ENCODE measurements at places on chromosomes 12 and 14. TPM values are rescaled to one million over a fixed set of nuclear protein-coding genes. Genes with fewer than 3 reads are reported as not detected.

- no peak for DNase-seq
Measured at GRCh38 chr12:49332441-49332861, 4.5 kb downstream of the C1QL4 start.

GRCh38 chr14:24011051-24011450 lies 22.3 kb downstream of the DHRS4L2 start:
- DNase-seq = no peak

DNA sequence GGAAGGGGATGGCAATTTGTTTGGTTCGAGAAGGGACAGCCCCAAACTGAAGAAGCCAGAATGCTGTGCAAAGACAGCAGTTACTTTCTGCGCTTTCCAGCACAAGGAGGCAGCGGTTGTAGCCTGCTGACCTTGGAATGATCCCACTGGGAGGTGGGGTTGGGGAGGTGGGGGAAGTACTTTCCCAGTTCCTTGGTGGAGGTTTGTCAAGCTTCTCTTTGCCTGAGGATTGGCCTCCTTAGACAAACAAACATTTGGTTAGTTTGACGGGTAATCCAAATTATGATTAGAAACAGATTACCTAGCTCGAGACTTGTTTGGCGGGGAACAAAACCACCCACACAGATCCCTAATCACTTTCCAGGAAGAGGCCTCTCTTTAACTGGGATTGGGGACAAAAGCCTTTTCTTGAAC lies 79.1 kb upstream of the EGLN3 start:
- no peak for DNase-seq

DNA sequence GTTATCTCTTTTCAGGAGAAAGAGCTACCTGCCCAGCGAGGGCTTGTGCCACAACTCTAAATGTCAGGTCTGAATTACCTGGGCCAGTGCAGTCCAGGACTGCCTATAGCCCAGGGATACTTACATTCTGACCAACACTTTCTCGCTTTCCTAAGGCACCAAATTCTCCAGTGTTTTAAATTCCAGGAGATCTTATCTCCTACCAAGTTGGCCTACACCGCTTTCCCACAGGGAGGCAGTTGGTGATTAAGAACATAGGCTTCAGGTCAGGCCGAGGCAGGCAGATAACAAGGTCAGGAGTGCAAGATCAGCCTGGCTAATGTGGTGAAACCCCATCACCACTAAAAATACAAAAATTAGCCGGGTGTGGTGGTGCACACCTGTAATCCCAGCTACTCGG lies 41.1 kb downstream of the RPS29 start:
- no peak for DNase-seq

DNA sequence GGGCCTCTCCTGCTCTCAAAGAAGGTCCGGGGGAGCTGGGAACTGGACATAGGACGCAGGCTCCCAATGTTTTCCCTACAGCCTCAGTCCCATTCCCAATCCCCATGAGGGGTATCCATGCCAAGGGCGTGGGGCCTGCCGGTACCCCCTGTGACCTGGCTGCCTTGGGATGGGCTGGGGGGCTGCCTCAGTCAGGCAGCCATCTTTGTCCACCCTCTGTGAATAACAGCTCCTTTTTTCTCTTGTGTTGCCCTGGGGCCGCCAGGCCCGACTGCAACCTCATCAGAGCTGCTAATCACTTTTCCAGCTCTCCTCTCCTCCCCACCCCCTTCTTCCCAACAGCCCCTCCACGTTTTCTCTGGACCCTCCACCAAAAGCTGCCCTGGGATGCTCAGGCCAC lies 11.2 kb downstream of the FIGNL2 start:
- DNase-seq = no peak

DNA sequence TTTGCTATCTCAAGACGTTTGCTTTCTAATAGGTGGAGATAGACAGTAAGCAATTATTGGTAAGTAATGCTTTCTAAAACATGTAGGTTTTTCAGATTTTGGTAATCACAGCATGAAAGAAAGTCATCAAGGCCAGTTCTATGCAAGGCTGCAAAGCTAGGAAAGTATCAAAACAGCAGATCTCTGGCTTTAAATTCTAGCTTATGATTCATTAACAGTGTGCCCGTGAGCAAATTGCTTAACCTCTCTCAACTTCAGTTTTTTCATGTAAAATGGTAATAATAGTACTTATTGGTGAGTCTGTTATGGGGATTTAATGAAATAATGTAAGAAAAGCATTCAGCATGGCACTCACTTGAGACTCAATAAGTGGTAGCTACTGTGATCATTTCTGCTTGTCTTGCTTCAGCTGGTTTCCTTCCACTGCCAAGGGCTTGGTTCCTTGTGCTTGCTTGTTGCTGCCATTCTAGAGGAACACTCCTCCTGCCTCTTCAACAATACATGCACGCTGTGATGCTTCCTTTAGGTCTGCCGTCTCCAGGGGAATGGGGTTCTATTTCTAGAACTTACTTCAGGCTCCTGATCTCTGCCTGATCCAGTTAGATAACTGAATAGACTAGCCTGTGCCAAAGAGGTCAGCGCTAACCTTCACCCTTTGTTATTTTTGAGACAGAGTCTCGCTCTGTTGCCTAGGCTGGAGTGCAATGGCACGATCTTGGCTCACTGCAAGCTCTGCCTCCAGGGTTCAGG lies 88.4 kb downstream of the CAND1 start:
- no peak for DNase-seq

GRCh38 chr12:121196902-121197301 lies 13.0 kb upstream of the P2RX4 start:
- no peak for DNase-seq

KRT6A gene
- not detected for total RNA-seq

GRCh38 chr12:15689751-15690191 lies 99.4 kb downstream of the EPS8 start:
- no peak for DNase-seq

CBLN3 gene
- 1.1 TPM for total RNA-seq

GRCh38 chr12:47757364-47757839 lies 1.3 kb downstream of the RAPGEF3 start:
- no peak for DNase-seq

DNA sequence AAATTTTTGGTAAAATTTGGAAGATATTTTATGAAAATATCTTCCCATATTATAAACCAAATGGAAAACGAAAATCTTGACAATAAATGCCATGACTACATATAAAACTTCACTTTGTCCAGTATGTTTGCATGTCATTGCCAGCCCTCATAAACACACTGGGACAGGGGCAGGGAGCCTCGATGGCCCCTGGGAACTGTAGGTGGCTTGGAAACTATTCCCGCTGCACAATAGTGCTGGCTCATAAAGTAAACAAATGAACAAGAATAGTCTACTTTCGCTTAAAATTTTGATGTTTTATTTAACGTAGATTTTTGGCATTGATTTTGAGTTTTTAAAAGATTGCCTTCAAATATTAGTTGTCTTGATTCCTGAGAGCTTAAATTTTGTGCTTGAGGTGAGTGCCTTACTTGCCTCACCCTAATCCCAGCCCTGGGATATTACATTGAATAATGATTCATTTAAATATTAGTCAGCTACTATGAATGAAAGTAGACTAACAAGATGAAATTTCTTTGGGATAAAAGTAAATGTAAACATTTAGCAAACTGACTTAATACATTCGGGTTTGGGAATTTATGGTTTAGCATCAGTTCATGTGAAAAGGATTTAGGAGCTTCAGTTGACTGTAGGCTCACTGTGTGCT lies 74.0 kb upstream of the PKP2 start:
- DNase-seq = no peak

EML5 gene
- 0.82 TPM for total RNA-seq

DNA sequence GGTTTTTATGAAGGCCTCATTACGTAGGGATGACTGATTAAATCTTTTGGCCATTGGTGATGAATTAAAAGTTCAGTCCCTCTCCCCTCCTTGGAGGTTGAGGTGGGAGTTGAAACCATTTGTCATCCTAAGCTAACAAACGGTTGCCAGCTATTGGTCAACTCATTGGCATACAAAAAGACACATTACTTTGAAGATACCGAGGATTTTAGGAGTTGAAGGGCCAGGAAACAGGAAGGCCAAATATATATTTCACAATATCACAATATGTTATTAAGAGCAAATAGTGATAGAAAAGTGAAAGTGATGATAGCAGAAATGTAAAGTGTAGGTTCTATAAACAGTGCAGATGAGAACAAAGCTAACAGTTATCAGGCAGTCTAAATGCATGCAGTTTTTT lies 24.4 kb downstream of the RCOR1 start:
- no peak for DNase-seq

DCTN2 gene
- total RNA-seq = 72.8 TPM

DNA sequence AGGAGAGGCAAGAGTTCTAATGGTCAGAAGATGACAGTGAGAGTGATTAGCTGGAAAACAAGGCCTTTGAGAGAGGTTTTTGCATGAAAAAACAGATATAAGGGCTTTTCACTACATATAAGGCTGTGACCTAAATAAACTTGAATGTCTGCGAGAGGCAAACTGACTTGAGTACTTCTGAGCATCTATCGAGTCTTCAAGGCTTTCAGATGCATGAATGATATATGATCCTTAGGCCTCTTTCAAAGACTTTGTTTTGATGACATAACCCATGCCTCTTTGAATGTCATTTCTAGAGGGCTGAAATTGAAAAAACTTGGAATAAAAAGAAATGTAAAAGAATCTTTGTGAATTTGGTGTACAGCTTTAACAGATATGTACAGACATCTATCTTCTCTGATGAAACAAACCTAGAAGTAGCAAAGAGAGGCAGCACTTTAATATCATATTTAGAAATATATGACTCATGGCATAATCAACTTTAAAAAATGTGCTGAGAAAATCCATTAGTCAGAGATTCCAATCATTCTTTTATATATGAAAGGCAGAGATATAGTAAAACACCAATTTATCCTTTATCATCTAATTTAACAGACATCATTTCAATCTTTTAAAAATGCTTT lies 72.6 kb downstream of the PPM1H start:
- peak; percentile 23 for DNase-seq

- no peak for DNase-seq
Measured at GRCh38 chr12:59240048-59240447, 319.7 kb upstream of the LRIG3 start.

All from NCI-H460 (cell line).